ENCODE measurements at places on chromosomes 1 and 21.

GRCh38 chr1:110476028-110476765 is 25.2 kb downstream of the PROK1 start:
- no peak for DNase-seq

DNA sequence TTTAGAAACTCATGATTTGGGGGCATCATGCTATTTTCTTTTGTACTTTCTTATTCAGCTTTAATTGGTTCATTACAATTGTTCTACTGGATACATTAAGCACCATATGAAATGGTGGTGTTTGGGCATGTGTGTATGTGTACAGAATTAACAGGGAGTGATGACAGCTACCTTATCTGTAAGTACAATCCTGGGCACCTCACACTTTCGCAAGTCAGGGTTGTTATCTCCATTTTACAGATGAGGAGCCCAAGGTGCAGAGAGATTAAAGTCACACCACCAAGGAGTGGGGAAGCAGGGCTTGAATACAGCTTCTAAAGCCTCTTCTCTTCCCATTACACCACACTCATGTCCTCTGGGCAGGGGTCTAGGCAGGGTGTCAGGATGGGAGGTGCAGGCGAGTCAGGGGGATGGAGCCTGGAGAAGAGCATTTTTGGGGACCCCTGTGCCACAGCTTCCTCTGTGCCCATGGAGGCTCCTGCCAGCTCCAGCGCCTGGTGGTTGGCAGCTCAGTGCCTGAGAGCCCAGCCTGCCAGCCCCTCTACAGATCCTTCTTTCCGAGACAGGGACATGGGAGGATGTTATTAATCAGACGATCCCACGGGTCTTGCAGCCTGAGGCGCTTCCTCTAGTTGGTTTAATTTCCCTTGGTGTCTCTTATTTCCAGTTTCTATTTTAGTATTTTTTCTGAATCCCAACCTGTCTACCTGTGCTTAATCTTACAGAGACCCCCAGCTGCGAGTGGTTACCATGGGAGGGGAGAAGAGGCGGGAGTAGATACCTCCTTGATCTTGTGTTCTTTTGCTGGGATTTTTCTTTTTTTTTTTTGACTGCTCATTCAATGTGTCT is 126.2 kb upstream of the CD34 start:
- no peak for DNase-seq

DNA sequence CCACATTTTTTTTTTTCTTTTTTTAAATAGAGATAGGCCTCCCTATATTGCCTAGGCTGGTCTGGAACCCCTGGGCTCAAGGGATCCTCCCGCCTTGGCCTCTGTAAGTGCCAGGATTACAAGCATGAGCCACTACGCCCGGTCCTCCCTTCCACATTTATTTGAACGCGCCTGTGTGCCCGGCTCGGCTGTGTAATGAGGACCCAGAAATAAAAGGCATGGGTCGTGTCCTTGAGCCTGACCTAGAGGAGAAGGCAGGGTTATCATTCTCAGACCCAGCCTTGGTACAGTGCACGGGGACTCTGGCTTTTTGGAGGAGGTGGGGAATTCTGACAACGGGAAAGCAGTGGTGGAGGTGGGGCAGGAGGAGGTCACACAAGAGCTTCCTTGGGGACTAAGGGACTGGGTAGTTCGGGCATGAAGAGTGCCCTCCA is 841 bp downstream of the CENPF start:
- DNase-seq, result peak; percentile 45

DNA sequence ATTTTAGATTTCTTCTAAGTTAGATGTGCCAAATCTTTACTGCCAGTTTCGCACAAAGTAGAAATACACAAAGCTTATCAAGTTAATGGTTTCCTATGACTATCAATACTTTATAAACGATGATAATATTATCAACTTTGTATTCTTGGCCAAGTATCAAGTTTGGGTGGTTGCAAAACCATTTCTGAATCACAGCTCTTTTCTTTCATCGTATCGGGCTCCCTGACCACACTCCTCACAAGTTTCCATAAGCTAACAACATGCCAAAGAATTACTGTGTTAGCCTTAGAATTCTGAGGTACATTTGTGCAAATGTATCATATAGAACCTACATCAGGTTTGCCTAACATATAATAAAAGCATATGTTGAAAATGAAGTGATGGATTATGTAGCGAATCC is 311.0 kb downstream of the KCTD3 start:
- DNase-seq, result no peak

DNA sequence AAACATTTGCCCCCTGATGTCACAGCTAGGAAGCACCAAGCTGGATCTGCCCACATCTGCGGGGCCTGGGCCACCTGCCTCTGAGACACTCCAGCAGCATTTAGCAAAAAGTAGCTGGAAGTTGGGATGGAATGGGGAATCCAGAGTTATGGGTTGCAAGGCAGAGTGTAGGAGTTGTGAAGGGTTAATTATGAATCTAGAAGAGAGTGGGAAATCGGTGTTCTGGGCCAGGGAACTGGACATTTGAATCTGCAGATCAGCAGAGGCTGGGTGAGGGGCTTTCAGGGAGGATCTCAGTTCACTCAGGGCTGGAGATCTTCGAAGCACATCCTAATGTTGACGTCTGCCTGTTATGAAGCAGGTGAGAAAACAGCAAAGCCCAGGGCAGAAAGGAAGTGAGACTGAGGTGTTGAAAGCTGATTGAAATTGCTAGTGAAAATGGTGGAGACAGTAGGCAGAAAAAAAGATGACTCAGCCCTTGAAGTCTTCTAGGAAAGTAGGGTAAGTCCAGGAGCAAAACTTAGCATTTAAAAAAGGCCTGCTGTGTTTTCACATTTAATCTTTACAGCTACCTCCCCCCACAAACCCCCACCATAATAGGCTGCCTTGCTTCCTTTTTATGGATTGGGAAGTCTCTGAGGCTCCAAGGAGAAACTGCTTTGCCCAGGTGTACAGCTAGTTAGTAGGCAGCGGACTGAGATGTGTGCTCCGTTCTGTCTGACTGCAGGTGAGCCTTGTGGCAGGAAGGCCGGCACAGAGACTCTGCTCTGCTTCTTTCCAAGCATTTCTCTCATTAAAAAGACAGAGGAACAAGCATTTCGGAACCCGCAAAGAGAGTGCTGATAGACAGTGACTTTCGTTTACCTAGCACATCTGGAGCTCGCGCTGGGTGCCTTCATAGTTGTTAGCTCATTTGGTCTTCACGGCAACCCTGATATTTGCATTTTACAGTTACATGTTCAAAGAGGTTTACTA is 7.2 kb downstream of the VANGL1 start:
- DNase-seq, result no peak

GRCh38 chr1:81458186-81458585 is 342.5 kb upstream of the ADGRL2 start:
- DNase-seq, result no peak

DNA sequence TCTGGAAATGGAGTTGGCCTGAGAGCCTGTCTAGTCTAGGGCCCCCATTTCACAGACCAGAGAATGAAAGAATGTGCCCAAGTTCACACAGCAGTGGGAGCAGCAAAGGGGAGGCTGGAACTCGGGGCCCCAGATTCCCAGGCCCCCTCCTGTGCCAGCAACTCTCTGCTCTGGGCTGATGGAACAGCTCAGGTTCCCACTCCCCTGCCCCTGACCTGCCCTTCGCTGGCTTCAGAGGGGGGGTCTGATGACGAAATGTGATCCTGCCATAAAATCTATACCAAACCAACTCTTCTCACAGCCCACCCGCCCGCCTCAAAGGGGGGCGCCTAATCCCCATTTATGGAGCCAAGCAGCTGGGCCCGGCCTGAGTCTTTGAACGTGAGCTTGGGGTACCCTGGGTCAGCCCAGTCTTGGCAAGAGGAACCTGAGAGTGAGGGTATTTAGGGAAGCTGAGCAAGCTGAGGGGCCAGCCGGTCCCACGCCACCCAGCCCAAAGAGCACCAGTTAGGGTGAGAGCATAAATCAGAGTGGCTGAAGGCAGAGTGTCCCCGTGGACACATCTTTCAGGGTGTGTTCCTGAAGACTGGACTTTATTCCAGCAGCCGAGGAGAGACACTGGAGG is 65.0 kb downstream of the FOXD2 start:
- no peak for DNase-seq

- DNase-seq, result no peak
Observed at GRCh38 chr21:33219954-33220353, 9.8 kb upstream of the IFNAR2 start.

GRCh38 chr1:18540136-18540765 is 59.5 kb downstream of the KLHDC7A start:
- peak; percentile 1 for DNase-seq

DNA sequence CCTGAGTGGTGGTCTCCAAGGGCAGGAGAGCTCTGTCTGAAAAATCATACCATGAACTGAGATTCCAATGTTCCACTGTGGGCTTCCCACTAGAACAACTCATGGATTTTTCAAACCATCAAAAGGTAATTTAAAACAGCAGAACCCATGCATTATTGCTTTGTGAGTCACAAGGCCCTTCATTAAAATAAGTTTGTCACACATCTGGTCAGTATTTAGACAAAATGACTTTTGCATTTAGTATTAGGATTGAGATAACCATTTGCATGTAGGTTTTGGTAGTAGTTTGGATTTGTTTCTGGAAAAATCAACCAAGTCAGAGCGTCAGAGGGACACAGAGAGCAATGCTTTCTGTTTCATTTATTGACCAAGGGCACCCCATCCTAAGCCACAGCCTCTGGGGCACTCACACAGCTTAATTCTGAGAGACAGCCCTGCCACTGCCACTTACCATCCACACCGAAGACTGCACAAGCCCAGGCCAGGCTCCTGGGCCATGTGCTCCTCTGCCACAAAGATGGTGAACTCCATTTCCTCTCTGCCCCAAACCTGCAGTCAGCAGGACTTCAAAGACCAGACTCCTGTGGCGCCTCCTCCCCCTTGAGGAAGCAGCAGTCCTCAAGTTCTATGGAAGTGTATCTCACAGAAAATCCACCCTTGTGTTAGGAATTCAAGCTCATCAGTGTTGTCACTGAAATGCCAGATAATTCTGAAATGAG is 132.6 kb upstream of the DUSP10 start:
- DNase-seq, result peak; percentile 21

DNA sequence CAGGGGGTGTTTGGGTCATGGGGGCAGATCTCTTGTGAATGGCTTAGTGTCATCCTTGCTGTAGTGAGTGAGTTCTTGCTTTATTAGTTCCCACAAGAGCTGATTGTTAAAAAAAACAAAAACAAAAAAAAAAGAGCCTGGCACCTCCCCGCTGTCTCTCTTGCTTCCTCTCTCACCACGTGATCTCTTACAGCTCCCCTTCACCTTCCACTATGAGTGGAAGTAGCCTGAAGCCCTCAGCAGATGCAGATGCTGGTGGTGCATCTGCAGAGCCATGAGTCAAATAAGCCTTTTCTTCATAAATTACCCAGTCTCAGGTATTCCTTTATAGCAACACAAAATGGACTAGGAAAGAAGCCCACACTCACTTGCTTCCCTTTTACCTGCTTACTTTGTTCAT is 17.2 kb upstream of the RGL1 start:
- DNase-seq, result no peak

DNA sequence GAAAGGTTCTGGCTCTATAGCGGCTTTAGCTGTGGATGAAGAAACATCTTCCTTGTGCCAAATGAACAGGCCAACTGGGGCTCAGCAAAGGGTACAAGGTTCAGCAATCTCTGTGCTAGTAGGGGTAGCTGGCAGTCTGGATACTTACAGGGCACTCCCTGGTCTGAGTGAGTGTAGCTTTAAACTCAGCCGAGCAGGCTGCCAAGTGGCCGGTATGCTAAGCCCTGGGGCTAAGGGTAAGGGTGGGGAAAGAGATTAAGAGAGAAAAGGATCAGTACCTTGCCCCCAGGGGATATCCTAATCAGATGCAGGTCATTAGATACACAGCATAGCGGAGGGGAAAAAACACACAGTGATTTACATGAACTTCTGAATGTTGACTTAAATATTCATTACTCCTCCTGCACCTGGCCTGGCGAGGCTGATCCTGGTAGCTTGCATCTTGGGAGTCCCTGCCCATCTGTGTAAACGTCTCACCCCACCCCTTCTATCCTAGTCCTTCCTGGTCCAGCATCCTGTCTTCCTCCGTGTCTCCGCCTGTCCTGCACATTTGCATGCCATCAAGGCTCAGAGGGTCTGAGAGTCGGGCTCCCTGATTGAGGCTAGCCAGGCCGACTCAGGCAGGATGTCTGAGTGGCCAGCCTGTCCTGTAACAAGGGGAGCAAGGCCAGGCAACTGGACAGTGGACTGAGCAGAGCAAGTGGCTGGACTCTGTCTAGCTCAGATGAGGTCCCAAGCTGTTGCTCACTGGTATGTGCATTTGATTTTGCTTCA is 39.5 kb upstream of the CNTN2 start:
- DNase-seq, result peak; percentile 23

GRCh38 chr1:171256940-171257606 is 8.8 kb downstream of the FMO1 start:
- no peak for DNase-seq

- DNase-seq, result no peak
Observed at GRCh38 chr1:84541679-84542078, 32.6 kb downstream of the CTBS start.

DNA sequence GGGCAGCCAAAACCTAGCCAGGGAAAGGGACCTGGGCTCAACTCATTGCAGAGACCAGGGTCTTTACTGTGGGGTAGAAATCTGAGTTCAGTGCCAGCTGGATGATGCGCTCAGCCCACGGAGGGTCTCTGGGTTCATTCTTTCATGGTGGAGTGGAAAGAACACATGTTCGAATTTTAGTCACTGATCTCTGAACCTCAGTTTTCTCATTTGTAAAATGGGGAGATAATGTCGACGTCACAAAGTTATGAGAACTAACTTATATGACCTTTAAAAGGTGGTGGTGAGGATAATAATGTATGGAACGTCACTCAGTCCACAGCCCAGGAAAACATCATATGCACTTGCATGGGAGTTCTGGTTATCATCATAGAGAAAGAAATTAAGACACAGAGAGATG is 1.2 kb upstream of the TAL1 start:
- DNase-seq, result no peak

GRCh38 chr1:17438318-17439249 is 893 bp downstream of the RCC2 start:
- peak; percentile 70 for DNase-seq

DNA sequence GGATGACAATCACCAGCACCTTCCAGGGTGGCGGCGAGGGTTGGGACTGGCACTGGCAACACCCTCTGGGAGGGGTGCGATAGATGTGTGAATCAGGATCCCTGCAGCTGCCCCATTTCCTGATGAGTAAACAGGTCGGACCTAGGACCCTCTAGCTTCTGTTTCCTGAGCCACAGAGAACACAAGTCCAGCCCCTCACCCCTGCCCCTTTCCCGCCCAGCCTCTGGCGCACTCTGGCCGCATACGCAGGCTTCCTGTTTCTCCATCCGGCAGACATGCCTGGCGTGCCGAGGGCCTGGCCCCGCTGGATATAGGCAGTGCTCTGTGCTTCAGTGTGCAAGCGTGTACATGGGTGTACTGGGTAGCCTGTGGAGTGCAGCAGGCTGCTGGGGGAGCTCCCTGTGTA is 4.6 kb downstream of the PEAR1 start:
- no peak for DNase-seq
